Left kidney (tissue), 8 donors: ENCODE measurements at places on chromosomes 3 and 15. TPM values are rescaled to one million over a fixed set of nuclear protein-coding genes. Genes with fewer than 3 reads are reported as not detected.

POLG gene
- 54.9 TPM for polyA plus RNA-seq

FBXO22 gene
- 52.2 TPM for polyA plus RNA-seq

LMCD1 gene
- 26.4 TPM for polyA plus RNA-seq

ZNF35 gene
- 14.0 TPM for polyA plus RNA-seq

SLC12A1 gene
- 433 TPM for polyA plus RNA-seq

MEX3B gene
- 11.1 TPM for polyA plus RNA-seq

COL8A1 gene
- 9.0 TPM for polyA plus RNA-seq

HESX1 gene
- 4.5 TPM for polyA plus RNA-seq

FBLN2 gene
- 17.9 TPM for polyA plus RNA-seq

NOX5 gene
- 1.5 TPM for polyA plus RNA-seq

ARGFX gene
- not detected for polyA plus RNA-seq

TMCO5A gene
- not detected for polyA plus RNA-seq

- DNase-seq = no peak
Observed at GRCh38 chr3:116299646-116300081, 145.6 kb downstream of the LSAMP start.

GRCh38 chr3:8575364-8576104 lies 69.1 kb downstream of the SSUH2 start:
- no peak for DNase-seq

- no peak for DNase-seq
Observed at GRCh38 chr3:41592753-41593510, 369.0 kb downstream of the ULK4 start.

DNA sequence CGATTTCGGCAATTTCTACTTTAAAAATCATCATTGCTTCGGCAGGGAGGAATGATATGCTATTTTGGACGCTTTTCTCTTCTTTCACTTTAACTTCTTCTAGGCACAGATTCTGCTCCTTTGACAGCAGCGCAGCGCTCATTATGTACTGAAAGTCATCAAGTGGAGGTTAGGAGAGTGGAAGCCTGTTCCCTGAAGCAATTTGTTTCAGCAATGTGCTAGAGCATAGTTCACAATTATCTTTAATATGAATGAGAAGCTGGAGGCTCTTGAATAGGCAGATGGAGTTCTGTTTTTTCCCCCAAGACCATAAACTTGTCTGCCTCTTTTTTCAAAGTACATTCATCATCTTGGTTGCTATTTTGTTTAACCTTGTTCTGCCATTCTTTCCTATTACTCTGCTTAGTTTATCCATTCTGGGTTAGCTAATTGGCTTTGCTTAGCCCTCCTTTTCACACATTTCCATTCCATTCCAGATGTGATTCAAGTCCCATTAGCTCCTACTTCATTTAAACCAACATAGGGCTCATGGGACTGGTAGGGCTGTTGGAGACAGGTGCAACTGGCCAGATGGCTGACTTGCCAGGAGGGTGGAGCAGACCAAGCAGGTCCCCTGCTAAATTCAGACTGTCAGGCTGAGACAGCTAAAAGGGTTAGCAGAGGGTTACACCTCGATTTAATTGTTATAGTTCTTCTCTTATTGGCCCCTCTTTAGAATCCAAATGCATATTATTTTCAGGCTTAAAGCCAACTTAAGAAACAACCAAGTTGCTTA lies 534.7 kb upstream of the CBLB start:
- no peak for DNase-seq

- DNase-seq = peak; percentile 20
Observed at GRCh38 chr3:27659279-27660021, 62.7 kb downstream of the EOMES start.

GRCh38 chr3:188219147-188219546 lies 65.2 kb downstream of the LPP start:
- no peak for DNase-seq

GRCh38 chr3:85270488-85270887 lies 311.7 kb downstream of the CADM2 start:
- no peak for DNase-seq

GRCh38 chr3:33826206-33826605 lies 27.8 kb downstream of the PDCD6IP start:
- no peak for DNase-seq

GRCh38 chr3:122497425-122497824 lies 17.3 kb downstream of the KPNA1 start:
- no peak for DNase-seq

DNA sequence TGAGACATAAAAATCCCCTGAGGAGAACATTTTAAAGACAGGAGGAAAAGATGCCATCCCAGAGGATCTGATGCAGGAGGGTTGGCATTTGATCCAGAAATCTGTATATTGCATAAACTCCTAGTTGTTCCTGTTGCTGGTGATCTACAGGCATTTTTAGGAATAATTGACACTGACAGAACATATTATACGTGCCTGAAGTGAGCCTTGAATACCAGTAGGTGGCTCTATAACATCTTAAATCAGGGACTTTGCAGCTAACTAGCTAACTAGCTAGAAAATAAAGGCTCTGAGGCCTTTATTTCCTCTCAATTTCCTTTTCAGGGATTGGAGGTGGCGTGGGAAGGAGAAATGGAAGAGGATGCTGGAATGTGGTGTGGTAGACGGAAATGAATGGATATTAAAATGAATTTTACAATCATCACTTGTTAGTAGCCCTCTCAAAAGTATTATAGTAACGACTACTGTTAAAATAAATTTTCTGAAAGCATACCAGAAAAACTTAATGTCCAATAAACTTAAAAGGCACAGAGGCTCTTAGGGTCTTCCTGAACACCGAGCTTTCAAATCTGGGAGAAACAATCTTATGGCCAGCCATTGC lies 73.8 kb upstream of the ZBED2 start:
- DNase-seq = peak; percentile 44

GRCh38 chr15:38174691-38175090 lies 77.9 kb upstream of the SPRED1 start:
- DNase-seq = no peak

DNA sequence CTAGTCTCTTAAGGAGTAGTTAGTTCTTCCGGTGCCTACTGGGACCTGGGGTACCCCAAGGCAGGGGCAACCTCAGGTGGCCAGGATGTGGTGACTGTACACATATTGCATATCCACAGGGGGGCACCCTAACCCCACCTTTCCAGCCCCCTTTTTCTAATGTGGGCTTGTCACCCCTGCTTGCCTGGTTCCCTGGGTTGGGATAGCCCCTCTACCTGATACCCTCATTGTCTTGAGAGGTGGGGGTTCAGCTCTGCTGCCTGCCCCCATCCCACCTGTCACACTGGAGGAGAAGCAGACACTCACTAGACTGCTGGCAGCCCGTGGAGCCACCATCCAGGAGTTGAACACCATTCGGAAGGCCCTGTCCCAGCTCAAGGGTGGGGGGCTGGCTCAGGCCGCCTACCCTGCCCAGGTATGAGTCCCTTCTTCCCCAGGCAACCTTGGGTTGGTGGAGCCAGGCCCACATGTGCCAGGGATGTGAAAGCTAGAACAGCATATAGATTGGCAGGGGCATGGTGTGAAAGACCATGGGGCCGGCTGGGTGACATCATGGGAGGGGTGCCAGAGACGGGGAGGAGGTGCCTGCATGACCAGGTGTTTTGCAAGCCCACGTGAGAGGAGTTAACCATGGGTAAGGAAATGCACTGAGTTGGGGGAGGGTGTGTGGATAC lies 4.0 kb downstream of the GLYCTK start:
- DNase-seq = no peak

GRCh38 chr3:58214484-58215316 lies 3.9 kb upstream of the DNASE1L3 start:
- DNase-seq = no peak

- no peak for DNase-seq
Observed at GRCh38 chr3:27758083-27758482, 36.0 kb upstream of the EOMES start.

GRCh38 chr3:132592216-132592615 lies 4.9 kb upstream of the ACKR4 start:
- DNase-seq = no peak
